ENCODE measurements at places on chromosomes 7 and 10.

DNA sequence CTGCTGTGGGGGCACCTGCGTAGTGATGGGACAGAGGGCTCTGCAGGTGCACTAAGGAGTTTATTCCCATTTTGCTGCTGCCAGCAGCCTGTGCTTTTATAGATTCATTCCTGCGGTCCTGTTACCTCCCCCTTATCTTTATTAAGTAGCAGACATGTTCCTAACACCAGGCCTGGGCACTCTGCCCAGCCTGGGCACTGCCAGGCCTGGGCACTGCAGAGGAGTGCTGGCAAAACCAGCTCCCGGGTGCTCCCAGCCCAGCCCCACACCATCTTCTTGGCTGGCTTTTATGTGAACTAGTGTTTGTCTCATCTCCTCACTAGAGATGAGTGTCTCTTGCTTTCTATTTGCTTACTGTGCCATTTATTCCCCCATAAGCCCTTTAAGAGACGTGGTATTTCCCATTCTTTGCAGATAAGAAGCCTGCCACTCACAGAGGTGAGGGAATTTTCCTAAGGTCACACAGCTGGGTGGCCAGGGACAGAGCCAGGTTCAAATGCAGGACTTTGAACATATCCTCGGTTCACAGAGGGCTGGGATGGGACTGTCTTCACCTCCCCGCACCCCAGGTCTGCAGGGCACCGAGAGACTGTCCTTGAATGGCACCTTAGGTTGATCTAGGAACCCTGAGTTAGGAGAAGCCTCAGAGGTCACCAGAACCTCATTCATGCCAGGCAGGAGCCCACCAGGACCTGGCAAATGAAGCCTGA is 14.6 kb upstream of the DRGX start:
- DNase-seq = no peak

- no peak for DNase-seq
Observed at GRCh38 chr7:40147371-40148246, 12.8 kb downstream of the SUGCT start.

GRCh38 chr7:135740889-135741288 is 7.7 kb downstream of the FAM180A start:
- DNase-seq = no peak

- DNase-seq = no peak
Observed at GRCh38 chr7:100171087-100171681, 2.8 kb upstream of the GAL3ST4 start.

DNA sequence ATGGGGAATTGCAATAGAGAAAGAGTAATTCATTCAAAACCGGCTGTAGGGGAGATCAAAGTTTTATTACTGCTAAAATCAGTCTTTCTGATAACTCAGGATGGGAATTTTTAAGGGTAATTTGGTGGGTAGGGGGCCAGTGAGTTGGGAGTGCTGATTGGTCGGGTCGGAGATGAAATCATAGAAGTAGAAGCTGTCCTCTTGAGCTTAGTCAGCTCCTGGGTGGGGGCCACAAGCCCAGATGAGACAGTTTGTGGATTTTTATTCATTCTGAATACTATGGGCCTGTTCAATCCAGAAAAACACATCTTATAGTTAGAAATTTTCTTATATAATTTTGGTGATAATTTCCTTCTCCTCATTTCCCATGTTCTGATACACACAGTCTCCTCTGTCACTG is 25.4 kb downstream of the CALD1 start:
- DNase-seq = no peak

DNA sequence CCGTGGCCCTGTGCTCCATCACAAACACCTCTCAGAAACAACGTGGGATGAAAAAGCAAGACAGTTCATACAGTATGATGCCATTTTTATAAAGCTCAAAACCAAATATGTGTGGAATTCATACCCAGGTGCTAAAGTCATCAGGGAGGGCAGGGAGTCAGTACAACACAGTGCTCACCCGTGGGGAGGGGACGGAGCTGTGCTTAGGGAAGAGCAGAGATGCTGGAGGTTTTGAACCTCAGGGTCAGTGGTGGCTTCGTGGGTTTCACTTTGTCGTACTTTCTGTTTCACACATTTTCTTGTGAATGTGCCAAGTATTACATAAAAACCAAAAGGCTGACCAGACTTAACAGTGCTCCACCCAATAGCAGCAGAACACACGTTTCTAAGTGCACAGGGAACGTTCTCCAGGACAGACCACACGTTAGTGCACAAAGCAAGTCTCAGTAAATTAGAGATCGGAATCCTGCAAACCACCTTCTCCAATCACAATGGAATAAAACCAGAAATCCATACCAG is 21.2 kb downstream of the ZMIZ2 start:
- no peak for DNase-seq

- DNase-seq = no peak
Observed at GRCh38 chr7:1666317-1666822, 3.7 kb upstream of the ELFN1 start.

GRCh38 chr10:34252111-34252510 is 563.0 kb downstream of the PARD3 start:
- no peak for DNase-seq

- no peak for DNase-seq
Observed at GRCh38 chr10:112735041-112735695, 214.9 kb upstream of the TCF7L2 start.

DNA sequence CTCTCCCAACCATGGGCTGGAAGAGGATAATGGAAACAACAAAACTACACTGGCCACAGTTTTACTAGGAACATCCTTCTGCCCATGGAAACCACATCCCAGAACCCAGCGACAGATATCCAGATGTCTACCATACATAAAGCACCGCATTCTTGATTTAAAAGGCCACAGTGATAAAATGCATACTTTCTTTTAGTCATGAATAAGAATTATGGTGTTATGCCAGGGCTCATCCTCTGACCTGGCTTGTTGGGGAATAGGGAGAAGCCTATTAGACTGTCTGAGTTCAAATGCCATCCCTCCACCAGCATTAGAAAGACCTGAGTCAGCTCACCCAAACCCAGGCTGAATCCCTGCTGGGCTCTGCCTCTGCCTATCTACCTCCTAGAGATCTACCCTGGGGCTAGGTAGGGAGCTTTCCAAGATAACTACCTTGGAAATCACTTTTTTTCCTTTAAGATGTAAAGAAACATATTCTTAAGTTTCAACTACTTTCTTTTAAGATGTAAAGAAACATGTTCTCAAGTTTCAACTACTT is 5.2 kb downstream of the ABCA13 start:
- DNase-seq = no peak

GRCh38 chr10:108696792-108697477 is 1226.4 kb downstream of the XPNPEP1 start:
- no peak for DNase-seq

GRCh38 chr7:126948664-126949063 is 304.1 kb downstream of the GRM8 start:
- no peak for DNase-seq

DNA sequence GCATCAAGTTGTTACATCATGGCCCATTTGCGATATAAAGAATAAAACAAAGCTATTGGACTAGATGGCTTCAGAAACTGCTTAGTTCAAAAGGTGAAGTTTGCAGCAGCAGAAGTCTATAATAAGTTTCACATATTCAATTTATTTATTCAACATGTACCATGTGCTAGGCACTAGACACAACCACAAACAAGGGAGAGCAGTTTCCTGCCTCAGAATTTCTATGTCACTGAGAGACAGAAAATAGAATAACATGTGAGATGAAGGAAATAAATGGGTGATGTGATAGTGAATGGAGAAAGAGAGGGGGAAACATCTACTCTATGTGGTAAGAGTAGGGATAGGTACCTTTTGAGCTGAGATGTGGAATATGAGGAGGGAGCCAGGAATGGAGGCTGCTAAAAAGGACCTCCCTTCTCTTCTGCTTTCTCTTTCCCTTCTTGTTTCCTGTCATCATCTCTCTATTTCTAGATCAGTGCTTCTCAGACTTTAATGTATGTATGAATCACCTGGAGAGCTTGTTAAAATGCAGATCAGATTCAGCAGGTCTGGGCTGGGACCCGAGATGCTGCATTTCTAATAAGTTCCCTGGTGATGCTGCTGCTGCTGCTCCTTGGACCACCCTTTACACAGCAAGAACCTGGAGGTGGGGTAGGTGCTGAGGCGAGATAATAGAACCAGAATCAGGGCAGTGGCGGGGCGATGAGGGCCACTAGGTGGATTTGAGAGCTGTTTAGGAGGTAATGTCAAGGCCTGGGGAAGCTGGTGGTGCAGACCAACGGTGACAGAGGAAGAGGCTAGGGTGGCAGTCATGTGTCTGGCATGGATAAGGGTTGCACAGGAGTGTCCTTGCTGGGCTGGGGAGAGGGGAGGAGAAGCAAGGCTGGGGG is 13.7 kb upstream of the INMT start:
- no peak for DNase-seq

GRCh38 chr7:83677180-83677866 is 28.4 kb upstream of the SEMA3E start:
- no peak for DNase-seq

GRCh38 chr10:62456611-62457101 is 82.5 kb downstream of the ZNF365 start:
- DNase-seq = no peak

DNA sequence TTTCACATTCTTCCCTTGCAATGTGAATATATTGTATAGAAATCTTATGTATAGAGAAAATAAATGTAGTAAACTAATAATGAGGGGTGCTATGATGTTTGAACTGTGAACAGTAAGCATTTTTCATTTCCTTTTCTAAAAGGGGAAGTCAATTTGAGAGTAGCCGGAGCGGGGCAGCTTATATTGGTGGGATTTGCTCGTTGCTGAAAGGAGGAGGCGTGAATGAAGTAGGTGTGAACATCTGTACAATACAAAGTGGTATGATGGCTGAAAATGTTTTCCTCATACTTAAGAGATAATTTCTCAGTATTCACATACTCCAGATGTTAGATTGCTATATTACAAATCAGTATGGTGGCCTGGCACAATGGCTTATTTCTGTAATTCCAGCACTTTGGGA is 87.1 kb downstream of the SRI start:
- DNase-seq = no peak

GRCh38 chr10:96133135-96133534 is 3.0 kb downstream of the ZNF518A start:
- DNase-seq = no peak

- no peak for DNase-seq
Observed at GRCh38 chr10:71214641-71215559, 2.5 kb downstream of the UNC5B start.

DNA sequence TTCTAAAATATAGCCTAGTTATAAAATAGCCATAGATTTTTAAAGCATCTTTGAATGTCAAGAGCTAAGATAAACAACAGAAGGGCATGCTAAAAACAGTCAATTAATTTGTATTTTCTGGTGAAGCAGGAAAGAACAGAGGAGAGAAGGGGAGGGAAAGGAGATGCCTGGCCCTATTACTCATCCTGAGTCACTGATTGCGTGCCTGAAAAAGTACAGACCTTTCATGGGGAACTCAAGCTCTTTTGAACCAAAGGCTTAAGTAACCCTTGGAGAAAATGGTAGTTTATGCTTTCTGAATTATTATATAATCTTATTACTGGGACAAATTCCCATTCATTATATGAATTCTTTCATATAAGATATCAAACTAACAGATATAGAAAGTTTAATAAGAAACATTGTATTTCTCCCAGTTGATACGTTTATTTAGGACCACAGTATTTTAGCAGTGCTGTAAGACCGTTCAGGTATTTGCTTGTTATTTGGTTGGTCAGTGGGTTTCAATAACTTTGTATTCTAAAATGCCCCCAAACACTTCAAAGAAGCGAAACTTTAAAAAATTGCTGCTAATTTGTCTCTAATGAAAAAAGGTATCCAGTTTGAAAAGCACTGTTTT is 151.3 kb downstream of the HGF start:
- DNase-seq = no peak

Data from NCI-H2081 treated with DMSO at 0.1 percent for 48 hours (cell line).